ENCODE measurements at places on chromosomes 1 and 21.

DNA sequence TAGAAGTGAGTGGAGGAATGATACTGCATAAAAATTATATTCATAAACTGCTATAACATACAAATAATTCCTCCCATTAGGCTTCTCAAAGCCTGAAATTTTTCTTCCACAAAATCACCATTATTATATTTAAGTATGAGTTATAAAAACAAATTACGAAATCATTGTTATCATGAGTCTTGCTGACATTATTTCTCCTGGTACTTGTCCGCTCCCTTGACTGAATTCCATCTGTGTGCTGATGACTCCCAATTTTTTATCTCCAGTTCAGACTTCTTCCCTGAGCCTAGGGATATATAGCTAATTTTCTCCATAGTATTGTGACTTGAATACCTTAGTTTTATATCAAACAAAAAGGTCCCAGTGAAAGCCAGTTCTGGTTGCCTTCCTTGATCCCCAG is 268.2 kb downstream of the HMCN1 start:
- no peak for DNase-seq

DNA sequence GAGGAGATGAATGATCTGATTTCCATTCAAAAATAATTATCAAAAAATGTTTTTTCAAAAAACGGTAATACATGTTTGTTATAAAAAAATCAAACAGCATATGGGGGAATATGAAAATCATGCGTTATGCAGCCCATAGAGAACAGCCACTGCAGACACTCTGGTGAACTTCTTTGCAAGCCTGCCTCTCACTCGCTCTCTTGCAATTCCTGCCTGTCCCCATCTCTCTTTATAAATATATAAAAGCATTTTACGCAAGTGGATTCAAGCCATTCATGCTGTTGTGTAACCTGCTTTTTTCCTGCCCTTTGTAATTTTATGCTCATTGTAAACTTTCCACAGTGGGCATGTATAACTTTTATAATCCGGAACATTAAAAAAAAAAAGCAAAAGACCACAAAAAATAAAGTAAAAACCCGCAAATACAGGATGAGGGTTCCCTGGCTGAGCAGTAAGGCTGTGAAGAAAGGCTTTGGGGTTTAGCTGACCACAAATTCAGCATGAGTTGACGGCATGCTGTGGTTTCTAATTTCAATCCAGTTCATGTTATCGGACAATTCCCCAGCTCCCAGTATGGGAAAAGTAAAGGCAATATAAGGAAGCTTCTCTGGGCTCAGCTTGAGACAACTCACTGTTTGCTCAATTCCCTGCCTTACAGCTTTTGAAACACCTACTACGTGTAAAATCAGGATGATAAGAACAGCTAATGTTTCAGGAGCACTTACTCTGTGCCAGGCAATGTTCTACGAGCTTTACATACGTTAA is 52.8 kb upstream of the ZBTB40 start:
- no peak for DNase-seq

- no peak for DNase-seq
Observed at GRCh38 chr1:225766967-225767633, 10.5 kb upstream of the SRP9 start.

- no peak for DNase-seq
Observed at GRCh38 chr1:12773438-12773837, at the start of gene PRAMEF12. TSS of gene PRAMEF12 (plus strand) at chr1:12773738. CDS start at chr1:12774868, 1,130 bp downstream.

GRCh38 chr1:174116042-174116441 is 43.3 kb upstream of the RABGAP1L start:
- no peak for DNase-seq

DNA sequence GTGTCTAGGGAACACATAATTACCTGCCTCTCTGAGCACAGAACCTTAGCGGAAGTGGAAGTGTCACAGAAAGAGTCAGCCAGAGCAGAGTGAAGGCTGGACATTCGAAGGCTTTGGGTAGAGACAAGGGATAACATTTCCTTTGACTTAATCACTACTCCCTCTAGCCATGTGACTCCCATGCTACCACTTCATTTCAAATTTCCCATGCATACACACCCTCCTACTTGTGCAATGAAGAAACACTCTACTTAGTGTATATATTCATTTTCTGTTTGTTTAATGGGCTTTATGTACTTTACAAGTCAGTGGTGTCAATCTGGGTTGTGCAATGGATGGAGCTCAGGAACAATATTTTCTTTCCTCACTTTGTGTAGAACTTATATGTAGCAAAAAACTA is 6.9 kb downstream of the ANKRD35 start:
- no peak for DNase-seq

DNA sequence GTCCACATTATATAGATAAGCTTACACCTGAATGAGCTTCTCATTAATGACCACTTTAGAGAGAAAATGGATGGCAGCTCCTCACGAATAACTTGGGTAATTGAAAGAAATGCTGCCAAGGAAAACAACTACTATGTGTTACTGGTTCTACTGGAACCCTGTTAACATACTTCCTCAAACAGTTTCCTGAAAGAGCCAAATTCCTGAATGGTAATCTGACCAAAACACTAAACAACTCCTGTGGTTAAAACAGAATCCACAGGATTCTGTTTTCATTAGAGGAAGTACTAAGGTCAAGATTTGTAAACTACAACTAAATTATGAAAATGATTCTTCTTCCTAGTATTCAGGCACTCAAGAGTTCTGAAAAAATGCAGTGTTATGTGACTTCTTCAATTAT is 107.2 kb downstream of the DNM3 start:
- no peak for DNase-seq

DNA sequence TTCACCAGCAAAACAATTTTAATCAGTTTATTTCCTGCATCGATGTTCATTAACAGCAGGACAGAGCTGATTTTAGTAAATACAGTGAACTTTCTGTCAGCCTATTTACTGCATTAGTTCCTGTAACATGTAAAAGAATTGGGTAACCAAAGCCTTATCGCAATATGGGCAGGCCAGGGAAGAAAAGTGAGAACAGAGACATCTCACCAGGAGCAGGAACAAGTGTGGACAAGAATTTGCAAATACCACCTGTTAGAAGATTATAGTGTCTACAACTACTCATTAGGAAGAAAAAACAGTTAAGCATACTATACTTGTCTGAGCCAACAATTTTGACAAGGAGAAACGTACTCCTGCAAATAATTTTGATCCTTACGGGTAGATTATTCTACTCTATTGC is 1293.9 kb downstream of the PLA2G4A start:
- no peak for DNase-seq

DNA sequence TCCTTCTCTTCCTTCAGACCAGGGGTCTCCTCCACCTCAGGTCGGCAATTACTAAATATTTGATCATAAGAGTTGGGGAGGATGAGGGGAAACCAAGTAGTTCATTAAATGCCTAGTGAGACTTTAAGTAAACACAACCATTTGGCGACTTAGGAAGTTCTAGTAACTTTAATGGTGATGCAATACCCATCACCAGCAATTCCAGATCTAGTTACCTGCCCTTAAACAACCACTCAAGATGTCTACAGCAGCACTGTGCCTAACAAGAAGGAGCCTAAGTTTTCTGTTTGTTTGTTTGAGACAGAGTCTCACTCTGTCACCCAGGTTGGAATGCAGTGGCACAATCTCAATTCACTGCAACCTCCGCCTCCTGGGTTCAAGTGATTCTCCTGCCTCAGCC is 56.6 kb upstream of the L1TD1 start:
- no peak for DNase-seq

- no peak for DNase-seq
Observed at GRCh38 chr1:29120367-29120766, 3.3 kb downstream of the TMEM200B start.

GRCh38 chr21:21831036-21831435 is 832.8 kb downstream of the NCAM2 start:
- no peak for DNase-seq

DNA sequence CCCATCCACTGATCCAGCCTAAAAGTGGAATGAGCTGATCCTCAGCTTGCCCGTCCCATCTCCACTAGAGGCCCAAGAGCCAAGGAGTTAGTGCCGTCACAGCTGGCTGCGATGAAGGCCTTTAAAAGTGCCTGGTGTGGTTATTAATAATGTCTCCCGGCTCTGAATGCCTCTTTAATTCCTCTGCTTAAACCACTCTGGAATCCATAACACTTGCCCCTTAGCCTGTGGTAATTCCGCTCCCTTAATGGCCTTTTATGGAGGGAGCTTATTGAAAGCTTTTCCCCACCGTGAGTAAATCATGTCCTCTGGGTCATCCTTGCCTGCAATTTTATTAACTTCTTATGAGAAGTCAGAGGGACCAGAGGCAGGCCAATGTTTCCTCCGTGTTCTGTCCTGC is 55.4 kb downstream of the UBIAD1 start:
- DNase-seq = no peak

GRCh38 chr1:204900721-204901120 is 30.1 kb downstream of the NFASC start:
- DNase-seq = no peak

DNA sequence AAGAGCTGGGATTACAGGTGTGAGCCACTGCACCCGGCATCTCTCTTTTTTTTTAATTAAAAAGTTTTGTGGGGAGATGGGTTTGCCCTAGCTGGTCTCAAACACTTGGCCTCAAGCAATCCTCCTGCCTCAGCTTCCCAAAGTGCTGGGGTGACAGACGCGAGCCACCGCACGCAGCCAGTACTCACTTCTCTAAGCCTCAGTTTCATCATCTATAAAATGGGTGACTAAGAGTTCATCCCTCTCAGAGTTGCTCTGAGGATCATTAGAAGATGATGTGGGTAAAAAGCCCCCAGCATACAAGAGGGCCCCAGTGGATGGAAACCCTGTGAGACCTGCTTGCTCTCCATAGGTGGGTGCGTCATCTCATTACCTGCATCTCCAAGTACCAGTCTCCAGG is 2.5 kb upstream of the CATSPER4 start:
- no peak for DNase-seq

DNA sequence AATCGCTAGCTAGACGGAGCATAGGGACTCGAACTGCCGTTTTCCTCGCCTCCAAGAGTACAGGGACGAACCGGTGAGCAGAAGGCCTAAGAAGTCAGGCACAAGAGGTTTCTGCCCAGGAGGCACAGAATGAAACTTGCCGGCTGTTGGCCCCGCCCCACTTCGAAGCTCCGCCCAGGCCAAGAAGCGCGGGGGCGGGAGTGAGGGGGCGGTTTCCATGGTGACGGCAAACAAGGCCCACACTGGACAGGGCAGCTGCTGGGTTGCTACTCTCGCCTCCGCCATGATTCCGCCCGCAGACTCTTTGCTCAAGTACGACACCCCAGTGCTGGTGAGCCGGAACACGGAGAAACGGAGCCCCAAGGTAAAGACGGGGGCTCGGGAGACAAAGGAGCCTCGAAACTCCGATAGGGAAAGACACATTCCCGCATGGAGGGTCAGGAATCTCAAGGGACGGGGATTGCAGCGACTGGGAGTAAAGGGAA is at the start of gene DNALI1:
Gene DNALI1, plus strand, starts transcription at position 229 of the 485 bp plus-strand sequence. Its CDS starts 55 bp downstream, at position 284.
- DNase-seq = no peak

GRCh38 chr1:19309123-19309813 is 2.7 kb downstream of the AKR7A2 start:
- no peak for DNase-seq

DNA sequence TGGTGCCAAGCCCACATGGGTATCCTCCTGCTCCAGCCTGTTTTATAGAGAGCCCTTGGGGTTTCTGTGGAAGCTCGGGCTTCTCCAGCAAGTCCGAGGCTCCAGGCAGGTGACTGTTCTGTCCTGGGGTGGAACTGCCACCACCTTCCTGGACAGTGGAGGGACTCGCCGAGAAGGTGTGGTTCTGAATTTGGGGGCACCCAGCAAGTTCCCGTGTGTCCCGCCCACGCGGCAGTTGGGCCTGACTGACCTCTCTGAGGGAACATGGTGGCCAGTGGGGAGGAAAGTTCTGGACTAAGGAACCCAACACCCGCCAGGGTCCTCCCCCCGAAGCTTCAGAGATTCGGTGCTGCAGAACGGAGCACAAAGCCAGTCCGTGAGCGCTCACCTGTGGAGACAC is 158.1 kb upstream of the C1orf174 start:
- no peak for DNase-seq

DNA sequence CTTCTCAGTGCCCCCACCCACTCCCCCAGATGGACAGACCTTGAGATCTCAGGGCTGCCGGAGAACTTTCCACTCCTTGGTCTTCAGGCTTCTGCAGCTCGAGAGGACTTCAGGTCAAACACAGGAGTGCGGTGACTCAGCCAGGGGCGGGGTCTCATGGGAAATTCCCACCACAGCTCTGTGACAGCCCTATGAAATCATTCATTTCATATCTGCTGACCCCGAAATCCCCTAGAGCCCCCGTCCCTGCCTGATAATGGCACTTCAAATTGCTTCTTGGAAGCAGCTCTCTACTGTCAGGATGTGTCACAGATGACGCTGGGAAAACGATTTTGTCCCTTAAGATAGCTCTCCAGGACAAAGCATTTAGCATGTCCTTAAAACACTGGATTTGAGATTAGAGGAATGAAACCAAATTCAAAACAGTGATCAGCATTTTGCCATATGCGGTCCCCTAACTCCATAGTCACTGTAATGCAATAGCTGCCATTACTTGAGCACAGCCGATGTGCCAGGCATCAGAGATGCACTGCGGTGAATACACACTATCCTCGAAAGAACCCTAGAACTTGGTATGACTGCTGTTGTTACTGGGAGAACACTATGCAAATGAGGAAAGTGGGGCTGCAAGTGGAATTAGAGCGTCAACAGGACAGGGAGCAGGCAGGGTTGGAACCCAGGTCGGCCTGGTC is at the start of gene TNFRSF9:
Gene TNFRSF9, minus strand, starts transcription at position 95 of the 692 bp plus-strand sequence. CDS start 845 bp downstream, outside the sequence.
- DNase-seq = no peak

DNA sequence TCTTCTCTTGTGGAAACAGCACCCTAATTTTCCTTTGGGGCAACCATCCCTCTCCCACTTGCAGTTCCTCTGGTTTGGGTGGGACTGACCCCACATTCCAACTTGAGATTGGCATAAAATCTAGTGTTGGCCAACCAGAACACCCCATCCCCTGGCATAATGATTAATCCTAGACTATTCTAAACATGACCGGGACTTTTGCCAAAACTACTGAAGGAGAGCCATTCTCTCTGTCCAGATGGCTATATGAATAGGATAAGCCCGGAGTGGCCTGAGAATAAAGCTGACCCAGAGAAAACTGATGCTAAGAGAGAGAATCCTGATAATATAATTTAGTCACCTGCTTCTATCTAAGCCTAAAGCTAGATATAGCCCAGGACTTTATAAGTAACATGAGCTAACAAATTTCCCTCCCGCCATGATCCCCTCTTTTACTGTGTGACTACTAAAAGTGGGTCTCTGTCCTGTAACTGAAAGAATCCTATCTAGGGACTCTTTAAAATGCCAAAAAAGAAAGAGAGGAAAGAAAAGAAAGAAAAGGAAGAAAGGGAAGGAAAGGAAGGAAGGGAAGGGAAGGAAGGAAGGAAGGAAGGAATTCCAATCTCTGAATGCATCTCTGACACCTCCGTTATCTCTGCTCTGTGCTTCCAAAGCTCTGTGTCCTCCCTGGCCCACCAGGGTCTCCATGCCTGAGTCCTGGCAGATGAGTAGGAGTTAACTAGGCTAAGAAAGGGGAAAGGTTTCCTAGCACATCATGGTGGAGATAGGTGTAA is 28.0 kb upstream of the NRDC start:
- no peak for DNase-seq

Data from KG1 (cell line).